ENCODE measurements at places on chromosomes 2 and 18.

DNA sequence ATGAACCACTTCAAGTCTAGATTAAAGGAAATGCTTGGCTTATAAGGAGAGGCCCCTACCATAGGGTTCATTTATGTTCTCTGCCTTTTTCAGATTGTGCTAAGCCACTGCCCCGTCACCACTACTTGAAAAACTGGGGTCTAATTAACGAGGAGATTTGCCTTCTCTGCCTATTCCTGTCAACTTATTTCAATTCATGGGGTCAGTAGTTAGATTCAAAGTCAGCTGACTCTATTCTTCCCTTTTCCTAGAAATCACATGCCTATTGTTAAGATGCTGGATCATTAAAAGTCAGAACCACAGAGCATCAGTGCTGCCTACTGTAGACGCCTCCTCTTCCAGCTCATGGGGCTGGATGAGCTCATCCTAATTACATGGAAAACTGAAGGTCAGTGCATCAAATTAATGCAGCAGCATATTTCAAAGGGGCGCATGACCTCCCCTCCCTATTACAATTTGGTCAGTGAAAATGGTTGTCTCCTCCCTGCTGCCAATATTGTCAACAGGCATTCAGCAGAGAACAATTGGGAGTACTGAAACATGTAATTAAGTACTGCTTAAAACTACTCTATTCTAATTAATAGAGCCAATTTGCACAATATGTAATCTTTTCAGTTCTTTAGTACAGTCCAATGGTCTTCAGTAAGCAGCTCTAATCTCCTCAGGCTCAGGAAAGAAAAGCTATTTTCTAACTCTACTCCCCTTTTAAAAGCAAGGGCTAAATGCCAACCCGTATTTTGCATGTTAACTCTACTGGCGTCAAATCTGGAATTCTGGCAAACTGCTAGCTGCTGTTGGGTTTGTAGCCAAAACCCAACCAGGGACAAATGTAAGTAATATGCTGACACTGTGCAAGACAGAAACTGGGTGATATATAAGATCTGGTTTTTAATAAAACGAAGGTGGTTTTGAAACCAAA is 117.4 kb upstream of the ITGB6 start:
- DNase-seq, result peak; percentile 72

DNA sequence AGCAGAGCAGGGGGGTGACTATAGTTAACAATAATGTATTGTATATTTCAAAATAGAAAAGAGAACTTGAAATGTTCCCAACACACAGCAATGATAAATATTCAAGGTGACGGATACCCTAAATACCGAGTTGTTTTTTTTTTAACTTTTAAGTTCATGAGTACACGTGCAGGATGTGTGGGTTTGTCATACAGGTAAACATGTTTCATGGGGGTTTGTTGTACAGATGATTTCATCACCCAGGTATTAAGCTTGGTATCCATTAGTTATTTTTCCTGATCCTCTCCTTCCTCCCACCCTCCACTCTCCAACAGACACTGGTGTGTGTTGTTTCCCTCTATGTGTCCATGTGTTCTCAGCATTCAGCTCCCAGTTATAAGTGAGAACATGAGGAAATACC is 164.5 kb upstream of the DNMT3A start:
- DNase-seq, result no peak

GRCh38 chr2:239220341-239220740 is 180.5 kb downstream of the HDAC4 start:
- DNase-seq, result no peak

DNA sequence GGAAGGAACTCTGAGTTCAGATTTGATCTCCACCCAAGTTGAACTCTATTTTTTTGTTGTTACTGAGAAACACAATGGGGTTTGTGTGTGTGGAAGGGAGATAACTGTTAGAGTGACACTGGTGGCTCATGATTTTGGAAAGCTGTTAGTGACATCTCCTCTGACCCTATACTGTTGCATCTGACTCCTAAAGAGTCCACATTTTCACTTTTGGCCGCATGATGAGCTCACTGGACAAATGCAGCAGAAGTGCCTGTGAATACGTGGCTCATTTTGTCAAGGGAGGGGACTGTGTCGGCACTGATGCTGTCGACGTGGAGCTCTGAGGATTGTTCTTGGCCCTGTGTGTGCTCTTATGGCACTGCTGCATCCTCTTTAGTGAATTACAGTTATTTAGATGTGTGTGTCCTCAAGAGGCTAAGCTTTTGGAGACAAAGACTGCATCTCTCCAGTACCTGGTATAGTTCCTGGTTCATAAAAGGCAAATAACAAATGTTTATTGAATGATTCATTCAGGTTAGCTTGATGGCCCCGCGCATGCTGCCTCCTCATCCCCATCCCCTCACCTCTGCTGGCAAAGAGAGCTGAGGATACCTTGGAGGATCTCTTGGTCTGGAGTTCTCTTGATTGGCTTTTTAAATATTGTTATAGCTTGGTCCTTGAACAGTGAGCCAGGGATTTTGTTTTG is 135.4 kb downstream of the PHLPP1 start:
- no peak for DNase-seq

- no peak for DNase-seq
These were observed 128.5 kb downstream of the ACKR3 start for GRCh38 chr2:236698016-236698627.

DNA sequence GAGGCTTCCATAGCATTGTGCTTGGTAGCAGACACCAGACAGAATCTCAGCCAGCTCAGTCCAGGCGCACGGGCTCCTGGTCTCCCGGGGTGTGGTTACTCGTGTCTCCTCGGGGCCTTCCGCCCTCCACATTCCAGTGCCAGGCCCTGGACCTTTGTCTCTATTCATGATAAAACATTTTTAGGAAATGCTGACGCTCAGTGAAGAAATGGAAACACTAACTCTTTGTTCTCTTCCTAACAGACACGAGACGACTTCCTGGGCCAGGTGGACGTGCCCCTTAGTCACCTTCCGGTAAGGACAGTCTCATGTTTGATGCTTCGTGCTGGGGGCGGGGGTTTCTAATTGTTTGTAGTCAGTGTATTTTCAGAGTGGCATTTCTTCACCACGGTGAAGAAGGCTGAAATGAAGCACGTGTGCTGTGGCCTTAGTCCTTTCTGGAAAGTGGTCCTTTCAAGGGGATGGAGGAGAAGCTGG is 271.8 kb downstream of the NEDD4L start:
- no peak for DNase-seq

GRCh38 chr2:30766666-30767065 is 40.6 kb downstream of the CAPN13 start:
- no peak for DNase-seq

DNA sequence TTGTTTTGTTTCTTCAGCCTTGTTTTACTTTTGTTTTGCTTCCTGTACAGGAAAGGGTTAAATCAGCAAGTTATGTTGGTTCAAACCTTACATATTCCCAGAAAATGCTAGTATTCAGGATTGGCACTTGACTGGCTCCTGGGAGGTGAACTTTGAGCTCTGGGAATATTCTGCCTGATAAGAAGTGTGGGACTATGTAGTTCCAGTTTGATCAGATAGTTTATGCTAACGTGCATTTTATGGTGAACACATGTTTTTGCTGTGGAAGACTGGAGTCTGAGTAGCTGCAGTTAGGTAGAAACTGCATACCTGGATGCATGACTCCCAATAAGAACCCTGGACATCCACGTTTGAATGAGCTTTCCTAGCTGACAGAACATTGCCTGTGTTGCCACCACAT is 603.1 kb upstream of the HS6ST1 start:
- DNase-seq, result no peak

DNA sequence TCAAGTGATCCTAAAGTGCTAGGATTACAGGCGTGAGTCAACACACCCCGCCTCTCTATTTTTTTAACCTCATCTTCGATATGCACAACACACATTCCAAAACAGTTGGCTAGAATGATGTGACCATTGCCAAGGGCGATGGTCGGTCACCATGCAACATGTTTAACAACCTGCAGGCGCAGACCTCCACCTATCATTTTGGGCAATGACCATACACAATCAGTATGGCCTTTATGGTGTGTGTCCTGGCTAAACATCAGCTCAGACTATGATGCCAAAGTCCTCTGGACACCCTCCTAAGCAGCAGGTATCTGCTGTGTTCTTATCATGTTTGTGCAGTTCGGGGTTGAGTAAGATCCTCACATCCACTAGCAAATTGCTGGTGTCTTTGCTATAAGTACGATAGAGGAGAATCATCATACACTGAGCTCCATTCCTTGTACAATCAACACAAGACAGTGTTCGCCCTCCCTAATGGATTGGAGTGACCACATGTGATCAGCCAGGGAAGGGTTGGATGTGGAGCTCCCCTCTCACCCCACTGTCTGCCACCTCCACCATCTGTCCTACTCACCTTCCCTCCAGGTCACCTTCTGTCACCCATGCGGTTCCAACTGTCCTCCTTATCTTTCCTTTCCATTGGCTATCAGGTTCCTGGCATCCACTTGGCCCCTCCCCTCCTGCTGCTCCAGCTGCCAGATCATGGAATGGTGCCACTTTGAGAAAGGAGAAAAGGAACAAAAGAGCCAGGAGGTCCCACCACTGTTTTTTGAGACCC is 7.9 kb upstream of the RNF152 start:
- DNase-seq, result no peak

- no peak for DNase-seq
These were observed 35.6 kb upstream of the FOSL2 start for GRCh38 chr2:28357055-28357454.

DNA sequence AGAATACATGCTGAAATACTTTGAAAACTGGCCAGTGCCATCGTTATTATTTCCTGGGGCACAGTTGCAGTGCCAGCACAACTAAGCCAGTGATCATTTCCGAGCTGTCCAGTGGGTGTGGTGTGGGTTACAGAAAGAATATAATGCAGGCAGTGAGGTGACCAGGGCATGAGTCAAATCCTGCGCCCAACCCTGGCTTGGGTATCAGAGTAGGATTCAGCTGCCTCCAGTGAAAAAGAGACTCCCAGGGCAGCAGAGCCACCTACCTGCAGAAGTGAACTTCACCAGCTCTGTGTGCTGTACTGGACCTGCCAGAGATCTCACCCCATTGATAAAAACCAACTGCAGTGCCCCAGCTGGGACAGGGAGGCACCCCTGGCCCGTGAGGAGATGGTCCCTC is 18.0 kb downstream of the SLC9A2 start:
- DNase-seq, result no peak

GRCh38 chr2:96665083-96665569 is 22.6 kb downstream of the FER1L5 start:
- no peak for DNase-seq

GRCh38 chr2:144659731-144660275 is 139.9 kb upstream of the ZEB2 start:
- no peak for DNase-seq

GRCh38 chr2:124763611-124764010 is 738.5 kb downstream of the CNTNAP5 start:
- DNase-seq, result no peak

DNA sequence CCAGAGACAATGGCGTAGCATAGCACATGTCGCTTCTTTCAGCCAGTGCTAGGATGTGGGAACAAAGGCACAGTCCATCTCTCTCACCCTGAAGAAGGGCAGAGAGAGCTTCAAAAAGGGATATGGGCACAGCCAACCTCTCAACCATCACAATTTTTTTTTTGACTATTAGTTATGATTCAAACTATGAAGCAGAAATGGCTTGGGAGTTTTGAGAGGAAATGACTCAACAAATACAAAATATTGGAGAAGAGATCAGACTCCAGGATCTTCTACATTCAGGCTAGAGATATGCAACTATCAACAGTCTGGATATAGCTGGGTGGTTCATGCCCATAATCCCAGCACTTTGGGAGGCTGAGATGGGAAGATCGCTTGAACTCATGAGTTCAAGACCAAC is 109.1 kb downstream of the MCFD2 start:
- no peak for DNase-seq

GRCh38 chr2:120465701-120465988 is 119.7 kb downstream of the INHBB start:
- no peak for DNase-seq

- no peak for DNase-seq
These were observed 56.8 kb downstream of the SPATS2L start for GRCh38 chr2:200363279-200363678.

DNA sequence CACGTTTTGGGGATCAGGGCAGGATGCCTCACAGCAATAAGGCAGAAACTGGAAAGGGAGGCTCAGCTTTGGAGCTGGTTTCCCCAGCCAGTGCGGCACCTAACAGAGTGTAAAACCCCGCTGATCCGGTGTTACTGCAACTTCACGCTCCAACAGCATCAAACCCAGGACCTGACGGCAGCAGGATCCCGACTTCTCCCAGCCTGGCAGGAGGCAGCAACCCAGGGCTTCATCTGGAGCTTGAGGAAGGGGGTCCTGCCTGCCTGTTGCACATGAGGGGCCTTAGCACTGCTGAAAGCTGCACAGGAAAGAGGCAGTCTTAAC is 209.8 kb downstream of the MGAT5 start:
- DNase-seq, result no peak

- peak; percentile 62 for DNase-seq
These were observed 773 bp downstream of the CMPK2 start for GRCh38 chr2:6864923-6865345.

DNA sequence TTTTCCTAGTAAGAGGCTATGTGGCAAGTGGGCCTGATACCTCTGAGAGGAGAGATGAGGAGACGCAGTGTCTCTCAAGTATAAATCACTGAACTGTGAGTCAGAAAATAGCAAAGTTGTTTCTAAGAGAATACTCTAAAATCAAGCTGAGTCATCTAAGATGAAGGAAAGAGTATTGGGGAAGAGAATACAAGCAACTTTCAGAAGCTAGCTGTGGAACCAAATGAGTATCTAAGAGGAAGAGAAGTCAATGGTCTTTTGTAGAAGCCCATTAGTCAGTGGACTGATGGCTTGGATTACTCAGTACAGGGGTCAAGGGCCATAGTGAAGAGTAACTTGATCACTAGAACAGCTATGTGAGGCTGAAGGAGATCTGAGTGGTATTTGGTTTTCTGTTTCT is 2.7 kb upstream of the DCC start:
- no peak for DNase-seq

GRCh38 chr2:176601066-176601465 is 331.8 kb downstream of the MTX2 start:
- no peak for DNase-seq

All from femur (tissue), 1 donor.